Foreskin fibroblast (primary cell): ENCODE measurements at places on chromosomes 6 and 20.
A peak's percentile ranks its signal among the peaks of the same experiment; 100 is the strongest.

- peak; percentile 78 for DNase-seq
Observed at GRCh38 chr20:10171864-10172751, 46.5 kb upstream of the SNAP25 start.

- DNase-seq = no peak
Observed at GRCh38 chr6:110589865-110590513, 113.6 kb upstream of the SLC22A16 start.

- DNase-seq = peak; percentile 1
Observed at GRCh38 chr6:154111025-154111424, 72.0 kb downstream of the OPRM1 start.

DNA sequence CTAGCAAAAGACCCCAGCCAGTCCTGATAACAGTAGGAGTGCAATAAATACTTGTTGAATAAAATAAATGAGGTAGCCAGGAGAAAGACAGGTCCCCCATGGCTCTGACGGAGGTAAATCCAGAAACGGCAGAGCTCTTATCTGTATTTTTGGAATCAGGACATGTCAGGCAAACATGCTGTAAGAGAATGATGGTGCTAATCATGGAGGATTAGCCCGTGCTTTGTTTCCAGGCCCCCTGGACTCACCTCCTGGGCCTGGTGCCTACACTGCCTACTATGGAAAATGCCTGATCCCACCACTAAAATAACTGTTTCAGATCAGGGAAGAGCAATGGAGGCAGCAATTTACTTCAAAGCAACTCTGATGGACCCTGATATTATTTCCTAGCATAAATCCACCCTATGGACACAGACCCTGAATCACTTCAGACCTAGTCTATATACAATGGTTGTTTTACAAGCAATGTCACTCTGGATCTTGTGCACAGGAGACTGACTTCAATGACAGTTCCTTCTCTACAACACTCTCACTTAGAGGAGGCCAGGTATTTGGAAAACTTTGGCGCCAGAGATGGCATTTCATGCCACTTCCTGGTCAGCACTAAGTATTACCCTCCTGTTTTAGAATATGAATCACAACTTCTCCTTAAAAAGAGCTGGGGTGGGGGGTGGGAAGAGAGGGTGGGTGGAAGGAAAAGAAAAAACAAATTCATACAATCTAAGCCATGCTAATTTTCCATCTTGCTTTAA lies 6.4 kb downstream of the MRPL14 start:
- DNase-seq = no peak

DNA sequence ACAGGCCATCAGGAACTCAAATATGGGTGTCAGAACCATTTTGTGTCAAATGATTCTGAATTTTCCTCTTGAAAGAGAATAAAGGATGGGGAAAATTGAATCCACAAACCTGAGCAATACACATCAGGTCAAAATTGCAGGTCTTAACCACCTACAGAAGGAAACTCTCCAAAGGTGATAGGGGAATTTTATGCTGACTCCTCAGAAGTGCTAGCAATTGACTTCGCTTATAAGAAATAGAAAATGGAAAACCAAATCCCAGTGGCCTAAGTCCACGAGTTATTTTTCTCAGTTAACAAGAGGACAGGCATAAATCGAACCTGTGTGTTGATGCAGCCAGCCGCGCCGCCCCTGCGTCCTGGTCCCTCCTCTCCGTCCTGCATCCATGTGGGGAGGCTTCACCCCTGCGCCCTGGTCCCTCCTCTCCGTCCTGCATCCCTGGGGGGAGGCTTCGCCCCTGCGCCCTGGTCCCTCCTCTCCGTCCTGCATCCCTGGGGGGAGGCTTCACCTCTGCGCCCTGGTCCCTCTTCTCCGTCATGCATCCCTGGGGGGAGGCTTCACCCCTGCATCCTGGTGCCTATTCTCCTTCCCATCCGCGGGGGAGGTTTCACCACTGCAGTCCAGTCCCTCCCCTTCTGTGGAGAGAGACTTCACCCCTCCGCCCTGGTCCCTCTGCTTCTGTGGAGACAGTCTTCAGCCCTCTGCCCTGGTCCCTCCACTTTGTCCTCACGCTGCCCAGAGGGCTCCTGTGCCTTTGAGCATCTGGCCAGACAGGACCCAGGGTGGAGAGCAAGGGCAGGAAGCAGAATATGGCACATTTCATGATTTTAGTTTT lies 230.3 kb downstream of the SMOC2 start:
- no peak for DNase-seq

- DNase-seq = no peak
Observed at GRCh38 chr6:169763881-169764280, 12.5 kb downstream of the ERMARD start.

DNA sequence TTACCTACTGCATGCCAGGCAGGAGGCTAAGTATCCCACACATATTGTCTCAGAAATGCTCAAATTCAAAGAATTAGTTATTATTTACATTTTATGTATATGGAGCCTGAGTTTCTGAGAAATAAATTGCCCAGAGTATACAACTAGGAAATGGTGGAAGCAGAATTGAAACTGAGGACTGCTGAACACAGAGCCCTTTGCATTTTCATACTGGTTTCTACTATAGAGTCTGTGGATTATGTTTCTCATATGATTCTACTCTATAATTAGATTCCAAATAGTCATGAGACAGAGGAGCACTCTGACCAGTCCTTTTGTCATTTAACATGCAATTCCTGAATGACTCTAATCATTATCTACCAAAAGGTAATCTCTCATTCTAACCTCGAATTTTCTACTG lies 254.3 kb downstream of the LMBRD1 start:
- no peak for DNase-seq

- DNase-seq = no peak
Observed at GRCh38 chr20:36463212-36464061, 77.9 kb upstream of the MYL9 start.

DNA sequence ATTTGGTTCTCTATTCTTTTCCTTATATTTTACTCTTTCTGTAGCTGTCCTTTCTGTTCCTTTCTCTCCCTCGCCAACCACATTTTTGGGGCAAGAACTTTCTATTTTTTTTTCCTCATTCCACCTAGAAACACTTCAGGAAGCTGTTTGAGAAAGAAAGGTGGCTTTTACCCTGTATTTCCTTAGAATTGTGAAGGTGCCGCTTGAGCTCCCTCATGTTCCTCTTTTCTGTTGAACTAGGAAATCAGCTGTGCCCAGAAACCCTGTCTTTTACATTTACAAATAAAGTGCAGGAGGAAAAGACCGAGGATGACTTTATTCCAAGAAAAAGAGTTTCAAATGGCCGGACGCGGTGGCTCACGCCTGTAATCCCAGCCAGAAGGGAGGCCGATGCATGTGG lies 38.2 kb downstream of the OR2B2 start:
- no peak for DNase-seq

- no peak for DNase-seq
Observed at GRCh38 chr6:138194287-138194686, 24.0 kb downstream of the PBOV1 start.
